Kidney tubule cell (primary cell): ENCODE measurements at places on chromosomes 2 and 18.
A peak's percentile ranks its signal among the peaks of the same experiment; 100 is the strongest.

DNA sequence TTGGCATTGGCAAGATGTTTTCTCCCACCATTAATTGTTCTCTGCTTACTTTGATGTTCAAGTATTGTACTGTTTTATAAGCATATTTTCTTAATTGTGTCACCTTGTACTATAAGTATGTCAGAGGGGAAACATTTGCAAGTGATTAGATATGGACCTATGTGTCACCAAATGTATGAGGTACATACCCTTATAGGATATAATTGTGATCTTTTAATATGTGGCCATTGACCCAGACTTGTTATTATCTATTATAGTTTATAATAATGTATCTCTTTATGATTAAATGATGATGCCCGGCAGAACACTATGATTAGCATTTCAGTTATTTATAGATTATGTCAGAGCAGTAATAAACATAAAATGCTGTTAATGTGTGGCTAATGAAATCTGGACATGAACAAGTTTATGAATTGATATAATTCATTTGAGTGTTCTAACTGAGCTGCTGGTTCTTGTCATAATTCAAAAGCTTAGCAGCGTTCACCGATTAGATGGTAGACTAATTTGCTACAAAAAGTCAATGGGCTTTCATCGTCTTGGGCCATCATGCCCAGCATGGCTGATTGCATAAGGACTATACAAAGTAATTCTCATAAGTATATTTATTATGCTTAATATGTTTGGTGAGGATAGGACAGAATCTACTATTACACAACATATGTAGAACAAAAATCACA lies 480.9 kb upstream of the FANCL start:
- no peak for DNase-seq

DNA sequence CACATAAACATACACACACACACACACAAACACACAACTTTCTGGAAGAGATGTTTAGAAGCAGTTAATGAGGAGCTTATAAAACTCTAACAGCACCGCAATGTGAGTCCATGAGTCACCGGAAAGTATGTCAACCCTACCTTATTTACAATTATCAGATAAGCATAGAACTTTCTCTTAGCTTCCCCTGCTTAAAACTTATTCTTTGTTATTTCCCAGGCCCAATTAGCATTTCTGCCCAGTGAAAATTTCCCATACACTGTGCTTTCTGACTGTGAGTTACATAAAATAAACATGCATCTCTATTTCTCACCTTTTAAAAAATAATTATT lies 737.6 kb downstream of the LRP1B start:
- DNase-seq: peak; percentile 2

DNA sequence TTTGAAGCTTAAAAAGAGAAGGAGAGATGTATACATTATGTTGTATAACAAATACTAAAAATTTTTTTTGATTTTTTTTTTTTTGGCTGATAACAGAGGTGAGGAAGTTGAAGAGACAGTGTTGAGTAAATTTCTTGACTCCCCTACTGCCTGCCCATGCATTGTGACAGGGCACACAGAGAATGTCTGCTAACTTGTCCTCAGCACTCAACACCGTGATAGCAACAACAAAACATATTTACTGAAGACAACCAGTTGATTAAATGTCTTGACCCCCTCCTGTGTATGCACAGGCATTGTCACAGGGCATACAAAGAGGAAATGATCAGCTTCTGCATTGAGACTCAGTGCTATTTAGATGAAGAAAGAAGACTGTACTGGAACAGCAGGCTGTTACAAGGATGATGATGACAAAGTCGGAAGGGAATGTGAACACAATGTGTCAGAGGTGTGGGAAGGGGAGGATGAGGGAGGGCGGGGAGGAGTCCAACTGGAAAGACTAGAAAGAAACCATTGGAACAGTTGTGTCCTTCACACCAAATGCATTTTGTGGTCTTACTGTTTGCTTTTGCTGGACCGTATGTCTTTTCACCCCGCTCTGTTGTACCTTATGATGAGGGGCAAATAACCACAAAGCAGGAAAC lies 89.5 kb downstream of the CERS6 start:
- DNase-seq: peak; percentile 95

- no peak for DNase-seq
Observed at GRCh38 chr18:59222341-59222740, 2.4 kb downstream of the GRP start.

DNA sequence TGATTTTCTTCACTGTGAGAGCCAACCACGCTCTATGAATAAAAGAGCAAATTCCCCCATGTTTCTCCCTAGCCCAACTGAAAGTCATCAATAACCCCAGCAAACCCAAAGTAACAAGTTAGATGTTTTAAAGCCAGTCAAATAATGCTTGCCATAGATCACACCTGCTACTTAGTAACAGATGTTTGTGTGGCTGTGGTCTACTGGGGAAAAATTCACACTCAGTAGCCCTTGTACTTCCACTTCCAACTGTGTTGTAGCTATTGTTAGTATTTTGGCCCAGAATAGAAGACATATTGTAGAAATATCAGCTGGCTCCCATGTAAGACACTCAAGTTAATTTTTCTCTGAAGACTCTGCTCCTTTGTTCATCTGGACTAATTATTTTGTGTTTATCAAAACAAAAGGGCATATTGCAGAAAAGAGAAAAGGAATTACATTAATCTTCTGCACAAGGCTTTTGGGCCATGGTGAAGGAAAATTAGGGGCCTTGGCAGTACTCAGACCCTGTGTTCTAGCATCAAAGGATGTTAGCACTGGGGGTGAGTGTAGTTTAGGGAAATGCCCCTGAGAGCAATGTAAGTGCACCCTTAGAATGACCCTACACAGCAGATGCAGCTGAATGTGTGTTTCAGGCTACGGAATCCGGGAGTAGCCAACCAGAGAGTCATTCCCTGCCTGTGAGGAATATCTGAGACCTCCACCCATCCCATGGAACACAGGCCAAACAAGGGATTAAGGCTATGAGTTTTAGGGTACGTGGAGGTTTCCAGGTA lies 521.9 kb downstream of the EPHA4 start:
- DNase-seq: no peak

DNA sequence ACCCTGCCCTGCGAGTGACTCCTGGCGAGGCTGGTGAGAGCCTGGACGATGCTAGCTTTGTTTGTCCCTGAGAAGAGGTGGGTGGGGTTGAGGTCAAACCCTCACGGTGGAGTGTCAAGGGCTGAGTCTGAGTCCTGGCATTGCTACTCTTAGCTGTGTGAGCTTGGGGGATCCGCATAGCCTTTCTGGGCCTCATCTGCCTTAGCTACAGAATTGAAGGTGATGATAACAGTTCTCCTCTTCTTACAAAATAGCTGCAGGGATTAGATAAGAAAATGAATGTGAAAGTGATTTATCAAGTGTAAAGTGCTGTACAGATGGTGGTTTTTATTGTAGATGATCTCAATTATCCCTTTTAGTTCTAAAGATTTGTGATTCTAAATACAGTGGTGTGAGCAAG lies 144.6 kb downstream of the LPIN1 start:
- DNase-seq: no peak

DNA sequence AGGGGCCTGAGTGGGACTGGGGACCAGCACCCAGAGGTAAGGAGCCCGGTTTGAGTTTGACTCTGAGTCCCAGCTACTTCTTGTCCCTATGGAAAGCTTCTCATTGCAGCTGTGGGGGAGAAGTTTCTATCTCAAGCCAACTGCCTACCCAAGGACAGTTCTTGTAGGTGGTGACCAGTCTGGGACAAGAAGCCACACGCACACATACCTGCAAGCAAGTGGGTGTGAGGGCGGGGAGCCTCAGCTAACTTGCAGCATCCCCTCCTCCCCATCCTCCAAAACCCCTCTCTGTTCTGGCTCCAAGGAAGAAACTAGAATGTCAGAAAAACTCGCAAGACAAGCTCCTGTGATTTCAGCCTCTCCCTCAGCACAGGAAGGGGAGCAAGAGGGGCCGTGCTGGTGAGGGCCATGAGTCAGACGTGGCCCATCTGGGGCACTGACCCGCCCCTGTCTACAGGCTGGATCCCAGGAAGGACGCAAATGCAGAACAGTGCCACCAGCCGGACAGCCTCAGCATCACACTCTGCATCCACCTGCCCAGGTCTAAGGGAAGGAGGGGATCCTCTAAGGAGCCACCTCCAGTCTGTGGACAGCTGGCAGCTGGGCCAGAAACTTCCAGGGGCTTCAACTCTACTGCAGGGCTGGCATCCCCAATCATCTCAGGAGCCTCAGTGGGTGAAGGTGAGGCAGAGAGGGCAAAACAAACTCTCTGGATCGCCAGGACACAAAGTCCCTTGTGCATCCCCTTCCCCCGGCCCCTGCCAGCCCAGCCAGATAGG lies 103.4 kb downstream of the TNS1 start:
- peak; percentile 94 for DNase-seq

DNA sequence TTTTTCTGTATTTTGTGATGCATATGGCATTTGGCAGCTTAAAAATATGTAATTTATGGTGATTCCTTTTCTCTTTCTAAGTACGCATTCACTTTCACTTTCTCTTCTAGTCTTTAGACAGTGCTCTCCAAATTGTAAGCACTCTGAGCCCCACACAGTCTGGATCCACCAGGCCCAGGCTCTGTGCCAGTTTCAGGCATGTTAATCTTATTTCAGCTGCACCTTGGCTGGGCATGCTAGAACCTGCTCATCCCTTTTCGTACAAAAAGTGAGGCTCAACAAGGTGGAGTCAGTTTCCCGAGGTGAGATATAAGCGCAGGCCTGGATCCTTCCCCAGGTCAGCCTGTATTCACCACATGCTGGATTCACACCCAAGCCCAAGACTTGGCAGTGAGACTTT lies 203.9 kb downstream of the MTX2 start:
- peak; percentile 55 for DNase-seq

GRCh38 chr2:236644502-236644911 lies 74.9 kb downstream of the ACKR3 start:
- DNase-seq: no peak

DNA sequence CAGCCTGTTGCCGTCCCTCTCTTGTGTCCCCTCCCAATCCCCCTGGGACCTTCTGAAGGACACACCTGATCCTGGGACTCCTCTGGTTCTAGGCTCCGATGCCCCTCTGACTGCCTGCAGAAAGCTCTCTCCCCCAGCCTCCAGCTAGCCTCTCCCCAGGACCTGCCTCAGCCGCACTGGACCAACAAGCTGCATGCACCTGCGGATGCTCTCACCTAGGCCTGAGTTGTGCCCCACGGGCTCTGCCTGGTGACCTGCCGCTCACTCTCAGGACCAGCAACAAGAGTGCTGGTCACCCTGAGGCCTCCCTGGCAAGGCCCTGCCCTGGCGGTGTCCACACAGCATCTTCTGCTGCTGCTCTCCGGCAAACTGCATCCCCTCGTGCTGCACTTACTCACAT lies 63.0 kb downstream of the EIPR1 start:
- DNase-seq: no peak

DNA sequence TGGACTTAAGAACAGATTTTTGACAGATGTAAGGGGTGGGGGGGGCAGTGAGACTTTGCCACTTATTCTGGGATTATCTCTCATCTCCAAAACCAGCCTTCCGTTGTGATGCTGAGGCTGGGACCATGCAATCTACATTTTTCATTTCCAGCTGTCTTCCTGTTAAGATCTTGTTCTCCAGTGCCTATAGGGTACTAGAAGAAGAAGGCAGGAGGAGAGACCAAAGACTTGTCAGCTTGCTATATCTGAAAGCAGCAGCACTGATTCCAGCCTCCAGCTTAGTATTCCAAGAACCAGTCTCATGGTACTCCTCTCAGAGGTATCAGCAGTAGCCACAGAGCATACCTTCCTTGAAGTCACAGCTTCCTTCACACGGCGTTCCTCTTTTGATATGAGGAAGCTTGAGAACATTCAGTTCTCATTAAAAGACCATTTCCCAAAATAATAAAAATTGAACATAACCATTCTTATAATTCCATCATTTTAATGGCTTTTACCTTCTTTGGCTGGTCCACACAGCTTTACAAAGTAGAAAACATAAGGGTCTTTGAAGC lies 49.8 kb downstream of the USP34 start:
- no peak for DNase-seq

GRCh38 chr2:237877576-237878307 lies 18.3 kb downstream of the RAMP1 start:
- no peak for DNase-seq

- DNase-seq: no peak
Observed at GRCh38 chr2:221649051-221649775, 77.1 kb upstream of the EPHA4 start.

DNA sequence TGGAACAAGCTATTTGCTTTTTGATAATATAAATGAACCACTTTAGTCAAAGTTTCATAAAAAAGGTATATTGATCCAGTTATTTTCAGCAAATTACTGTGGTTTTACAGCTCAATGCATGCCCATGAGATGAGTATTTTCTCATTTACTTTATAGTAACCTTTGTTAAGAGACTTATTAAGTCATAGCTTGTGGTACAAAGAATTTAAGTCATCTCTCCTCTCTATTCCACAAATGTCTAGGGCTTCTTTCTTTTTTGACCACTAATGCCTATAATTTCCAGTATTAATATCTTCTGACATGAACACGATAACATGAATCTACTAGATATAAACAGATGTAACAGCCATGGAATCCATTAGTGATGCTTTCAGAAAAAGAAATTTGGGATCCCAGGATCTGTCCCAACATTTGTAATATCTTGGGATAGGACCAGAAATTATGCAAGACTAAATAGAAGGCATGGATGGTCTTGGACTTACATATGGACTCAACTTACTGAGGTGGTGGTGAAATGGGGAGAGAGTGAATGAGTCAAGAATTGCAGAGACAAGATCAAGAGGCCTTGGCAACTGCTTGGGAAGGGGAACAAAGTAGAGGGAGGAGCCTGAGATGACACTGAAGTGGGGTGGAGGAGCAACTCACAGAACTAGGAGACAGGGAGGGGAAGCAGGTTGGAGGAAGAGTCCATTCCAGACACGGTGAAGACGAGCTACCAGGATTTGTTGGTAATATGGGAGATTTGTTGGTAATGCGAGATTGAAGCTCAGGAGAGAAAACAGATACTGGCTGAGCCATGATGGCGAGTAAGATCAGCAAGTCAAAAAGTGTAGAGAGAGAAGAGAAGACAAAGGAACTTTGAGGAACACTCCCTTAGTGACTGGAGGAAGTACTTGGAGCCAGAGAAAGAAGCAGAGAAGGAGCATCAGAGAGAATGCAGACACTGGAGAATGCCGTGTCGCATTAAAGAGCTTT lies 42.4 kb upstream of the KDM3A start:
- no peak for DNase-seq

DNA sequence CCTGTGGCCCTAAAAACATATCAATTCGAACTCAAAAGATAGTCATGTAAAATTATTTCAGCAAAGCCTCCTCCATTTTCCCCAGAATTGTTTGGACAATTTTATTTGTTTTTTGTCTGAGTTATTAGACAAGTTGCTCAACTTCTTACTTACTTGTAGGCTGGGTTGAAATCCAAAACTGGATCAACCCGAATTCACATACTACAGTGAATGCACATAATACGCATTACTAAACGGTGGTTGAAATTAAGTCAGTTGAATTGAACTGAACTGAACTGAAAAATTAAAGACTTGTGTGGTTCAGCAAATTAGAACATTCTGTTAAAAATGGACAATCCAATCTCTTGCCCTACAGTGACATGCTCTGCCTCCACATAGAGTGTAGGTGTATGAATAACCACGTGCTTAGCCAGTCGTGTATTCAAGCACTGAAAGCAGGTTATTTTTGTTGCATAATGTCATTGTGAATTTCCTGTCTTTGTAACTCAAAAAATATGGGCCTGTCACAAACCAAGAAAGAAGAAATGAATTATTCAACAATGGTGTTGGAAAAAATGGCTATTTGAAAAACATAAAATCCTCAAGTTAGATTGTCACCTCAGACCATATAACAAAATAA lies 441.0 kb downstream of the TXNL1 start:
- DNase-seq: peak; percentile 12

GRCh38 chr2:39434233-39434897 lies 2.7 kb downstream of the MAP4K3 start:
- no peak for DNase-seq

- peak; percentile 15 for DNase-seq
Observed at GRCh38 chr2:219570924-219571310, 422 bp downstream of the OBSL1 start.
